ENCODE measurements at places on chromosomes 5 and 9.

- no peak for DNase-seq
Observed at GRCh38 chr9:7341571-7341970, 458.0 kb downstream of the DMAC1 start.

GRCh38 chr9:89980600-89980999 lies 375.8 kb downstream of the GADD45G start:
- DNase-seq: no peak

DNA sequence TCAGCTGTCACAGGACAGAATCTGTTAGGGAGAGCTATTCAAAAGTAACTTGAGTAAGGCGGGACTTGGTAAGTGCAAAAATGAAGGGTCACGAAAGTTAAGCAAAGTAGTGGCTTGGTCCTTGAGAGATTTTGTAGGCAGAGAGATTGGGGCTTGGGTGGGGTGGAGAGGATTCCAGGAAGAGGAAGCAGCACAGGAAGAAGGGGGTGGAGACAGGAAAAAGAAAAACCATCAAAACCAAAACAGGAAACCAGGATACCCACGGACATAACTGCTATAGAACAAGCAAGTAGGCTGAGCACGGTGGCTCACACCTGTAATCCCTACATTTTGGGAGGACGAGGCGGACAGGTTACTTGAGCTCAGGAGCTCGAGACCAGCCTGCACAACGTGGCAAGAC lies 3.7 kb downstream of the ROPN1L start:
- DNase-seq: no peak

GRCh38 chr9:21788752-21789151 lies 13.7 kb upstream of the MTAP start:
- DNase-seq: no peak

GRCh38 chr5:75869891-75870290 lies 152.7 kb upstream of the POC5 start:
- no peak for DNase-seq

DNA sequence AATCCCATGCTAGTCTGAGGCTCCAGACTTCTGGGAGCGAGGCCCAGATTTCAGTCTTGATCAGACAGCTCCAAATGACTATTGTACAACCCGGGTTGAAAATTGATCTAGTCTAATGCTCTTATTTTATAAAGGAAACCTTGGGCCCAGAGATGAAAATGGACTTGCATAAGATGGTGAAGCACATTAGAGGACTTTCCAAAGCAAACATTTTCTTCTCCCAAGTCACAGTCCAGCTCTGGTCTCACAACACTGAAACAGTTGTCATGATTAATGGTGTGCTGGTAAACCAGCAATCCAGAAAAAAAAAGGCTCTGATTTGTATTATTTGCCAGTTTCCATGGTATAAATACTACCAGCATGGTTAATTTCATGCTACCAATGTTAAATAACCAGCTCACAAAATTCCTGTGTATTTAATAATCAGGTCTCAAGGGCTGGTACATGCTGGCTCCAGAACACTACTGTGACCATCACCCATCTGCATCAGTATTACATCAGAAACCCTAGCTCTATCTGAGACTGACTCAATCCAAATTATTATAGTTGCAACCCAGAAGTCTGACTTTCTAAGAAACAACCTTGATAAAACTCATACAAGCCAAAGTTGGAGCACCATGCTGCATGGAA lies 32.5 kb upstream of the ABLIM3 start:
- DNase-seq: no peak

DNA sequence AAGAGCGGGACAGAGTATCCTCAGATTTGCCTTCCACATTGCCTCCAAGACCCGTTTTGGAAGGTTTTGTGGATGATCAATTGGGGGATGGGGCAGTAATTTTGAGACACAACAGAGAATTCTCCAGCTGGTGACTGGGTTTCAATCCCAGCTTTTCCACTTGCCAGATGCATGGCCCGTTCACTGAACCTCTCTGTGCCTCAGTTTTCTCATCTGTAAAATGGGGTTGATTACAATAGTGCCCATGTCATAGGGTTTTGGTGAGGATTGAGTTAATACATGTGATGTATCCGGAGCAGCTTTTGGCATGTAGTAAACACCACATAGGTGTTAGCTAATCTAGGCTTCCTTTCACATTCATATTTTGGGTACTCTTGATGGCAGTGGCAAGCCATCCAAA lies 59.7 kb downstream of the PSAT1 start:
- DNase-seq: no peak

DNA sequence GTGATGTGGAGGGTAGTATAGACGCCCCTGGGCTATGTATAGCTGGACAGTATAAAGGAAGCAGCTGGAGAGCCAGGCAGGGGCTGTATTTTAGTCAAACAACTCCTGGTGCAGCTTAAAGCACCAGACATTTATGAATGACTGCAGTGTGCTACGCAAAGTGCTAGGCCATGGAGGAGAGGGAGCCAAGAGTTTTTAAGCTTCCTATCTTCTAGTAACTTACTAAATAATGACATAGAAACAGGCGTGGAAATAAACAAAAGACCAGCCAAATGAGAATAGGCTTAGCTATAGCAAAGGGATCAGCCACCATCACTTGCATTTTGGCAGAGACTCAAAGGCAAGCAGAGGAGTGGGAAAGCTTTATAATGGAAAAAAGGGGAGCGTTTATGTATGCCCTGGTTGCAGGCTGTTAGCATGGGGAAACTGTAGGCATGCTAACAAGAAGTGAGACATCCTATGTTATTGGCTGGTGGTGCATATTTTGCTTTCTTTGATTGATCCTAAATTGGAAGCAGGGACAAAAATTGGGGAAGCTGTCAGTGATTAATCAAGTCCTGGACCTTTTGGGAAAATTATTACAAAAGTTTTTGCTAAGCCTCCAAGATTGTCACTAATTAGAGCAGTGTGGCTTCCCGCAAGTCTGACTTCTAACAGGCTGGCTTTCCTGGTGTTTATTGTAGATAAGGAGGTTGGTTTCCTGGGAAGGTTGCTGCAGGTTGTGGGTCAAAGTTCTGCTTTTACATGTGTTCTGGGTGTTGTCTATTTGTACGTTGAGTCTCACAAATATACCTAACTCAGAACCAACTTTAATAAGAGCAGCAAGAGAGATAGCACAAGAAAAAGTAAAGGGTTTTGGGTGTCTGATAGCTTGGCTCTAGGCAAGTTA lies 46.6 kb downstream of the RAB3C start:
- DNase-seq: no peak

- peak; percentile 54 for DNase-seq
Observed at GRCh38 chr9:129412814-129413536, 207.9 kb downstream of the C9orf50 start.

DNA sequence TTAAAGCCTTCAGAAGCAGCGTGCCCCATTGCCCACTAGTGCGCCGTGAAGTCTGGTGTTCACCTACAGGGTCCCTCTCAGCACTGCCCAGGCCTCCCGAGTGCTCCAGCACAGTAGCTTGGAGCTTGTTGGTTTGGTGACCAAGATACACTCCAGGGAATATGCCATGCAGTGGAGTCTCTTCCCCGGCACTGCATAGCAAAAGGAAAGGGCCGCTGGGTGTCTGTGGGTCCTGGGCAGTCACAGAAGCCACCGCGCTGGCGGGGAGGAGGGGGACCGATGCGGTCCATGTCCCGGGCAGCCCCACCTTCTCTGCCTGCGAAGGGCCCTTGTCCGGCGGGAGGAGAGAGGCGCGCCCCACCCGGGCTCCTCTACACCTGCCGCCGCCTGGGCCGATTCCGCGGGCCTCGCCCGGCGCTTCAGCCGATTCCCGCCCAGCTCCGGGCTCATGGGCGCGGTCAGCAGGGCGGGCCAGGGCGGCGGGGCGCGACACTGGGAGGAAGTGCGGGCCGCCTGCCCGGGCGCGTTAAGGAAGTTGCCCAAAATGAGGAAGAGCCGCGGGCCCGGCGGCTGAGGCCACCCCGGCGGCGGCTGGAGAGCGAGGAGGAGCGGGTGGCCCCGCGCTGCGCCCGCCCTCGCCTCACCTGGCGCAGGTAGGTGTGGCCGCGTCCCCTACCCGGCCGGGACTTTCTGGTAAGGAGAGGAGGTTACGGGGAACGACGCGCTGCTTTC lies at the start of gene SYK:
TSS of gene SYK (plus strand) at position 579 of the 732 bp plus-strand sequence. CDS start 42,080 bp downstream, outside the sequence.
- DNase-seq: no peak

Data from NK-92 treated with Interleukin-12 subunit alpha and Interleukin-12 subunit beta, amount 100 ng/mL, for 24 hours (cell line).